ENCODE measurements at places on chromosomes 7 and 10.

DNA sequence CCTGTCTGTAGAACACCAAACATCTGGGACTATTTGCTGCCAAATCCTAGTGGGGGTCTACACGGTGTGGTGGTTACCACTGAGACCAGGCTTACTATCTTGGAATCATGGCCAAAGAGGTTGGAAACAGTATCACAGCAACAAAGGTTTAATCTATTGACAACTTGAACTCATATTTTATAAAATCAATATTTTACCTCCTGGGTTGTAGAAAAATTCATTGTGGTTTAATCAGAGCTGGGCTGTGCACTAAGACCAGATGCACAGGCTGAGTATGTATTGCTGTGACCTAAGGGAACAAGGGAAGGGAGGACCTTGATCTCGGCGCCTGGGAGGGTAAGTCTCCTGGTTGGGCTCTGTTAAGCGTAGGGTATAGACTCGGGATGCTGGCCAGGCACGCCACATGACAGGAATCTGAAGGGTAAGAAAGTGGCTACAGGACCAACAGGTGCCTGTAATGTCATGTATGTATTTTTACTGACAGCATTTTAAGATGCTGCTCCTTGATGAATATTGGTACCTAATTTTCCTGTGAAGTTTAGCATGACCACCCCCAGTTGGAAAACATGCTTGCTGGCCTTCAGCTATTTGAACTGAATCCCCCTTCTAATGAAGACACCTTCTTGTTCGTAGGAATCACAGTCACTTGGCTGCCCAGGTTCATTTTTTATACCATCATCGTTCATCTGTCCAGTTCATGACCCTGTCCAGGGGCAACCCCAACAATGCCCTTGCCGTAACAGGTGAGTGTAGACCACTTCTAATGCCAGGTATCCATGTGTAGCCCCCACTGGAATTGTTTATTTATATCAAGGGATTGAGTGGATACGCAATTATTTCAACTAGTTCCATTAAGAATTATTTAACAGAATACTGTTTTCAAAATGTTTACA is 79.5 kb downstream of the EZH2 start:
- no peak for DNase-seq

DNA sequence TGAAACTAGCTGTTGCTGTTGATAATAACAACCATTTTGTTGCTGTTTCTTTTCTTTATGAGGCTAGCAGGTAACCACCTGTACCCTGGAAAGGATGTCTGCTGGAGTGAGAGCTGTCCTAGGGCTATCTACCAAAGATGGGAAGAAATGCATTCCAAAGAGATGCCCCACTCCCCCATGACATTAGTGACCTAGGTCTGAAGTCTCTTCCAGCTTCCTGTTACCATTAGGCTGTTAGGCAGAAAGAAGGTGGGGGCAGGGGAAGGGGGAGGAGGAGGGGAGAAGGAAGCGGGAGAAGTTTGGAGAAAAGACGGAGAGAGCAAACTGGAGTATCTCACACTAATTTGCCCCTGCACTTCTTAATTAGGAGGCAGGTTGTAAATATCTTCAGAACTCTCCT is 118.5 kb downstream of the ABLIM1 start:
- DNase-seq = no peak

DNA sequence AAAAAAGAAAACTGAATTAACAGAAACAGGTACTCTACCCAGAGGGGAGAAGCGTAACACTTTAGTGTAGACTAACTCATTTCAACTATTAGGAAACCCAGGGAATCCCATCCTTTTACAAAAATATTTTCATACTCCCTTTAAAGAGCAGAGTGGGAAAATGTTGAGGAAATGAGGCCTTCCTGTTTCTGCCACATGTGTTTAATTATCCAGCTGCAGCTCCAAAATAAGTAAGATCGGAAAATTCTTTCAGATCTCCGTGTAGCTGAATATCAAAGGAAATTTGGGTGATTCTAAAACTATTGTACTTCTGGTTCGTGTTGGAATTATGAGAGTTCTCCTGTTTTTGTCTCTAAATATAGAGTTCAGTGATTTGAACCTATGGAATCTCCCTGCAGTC is 58.0 kb upstream of the CAV2 start:
- DNase-seq = no peak

DNA sequence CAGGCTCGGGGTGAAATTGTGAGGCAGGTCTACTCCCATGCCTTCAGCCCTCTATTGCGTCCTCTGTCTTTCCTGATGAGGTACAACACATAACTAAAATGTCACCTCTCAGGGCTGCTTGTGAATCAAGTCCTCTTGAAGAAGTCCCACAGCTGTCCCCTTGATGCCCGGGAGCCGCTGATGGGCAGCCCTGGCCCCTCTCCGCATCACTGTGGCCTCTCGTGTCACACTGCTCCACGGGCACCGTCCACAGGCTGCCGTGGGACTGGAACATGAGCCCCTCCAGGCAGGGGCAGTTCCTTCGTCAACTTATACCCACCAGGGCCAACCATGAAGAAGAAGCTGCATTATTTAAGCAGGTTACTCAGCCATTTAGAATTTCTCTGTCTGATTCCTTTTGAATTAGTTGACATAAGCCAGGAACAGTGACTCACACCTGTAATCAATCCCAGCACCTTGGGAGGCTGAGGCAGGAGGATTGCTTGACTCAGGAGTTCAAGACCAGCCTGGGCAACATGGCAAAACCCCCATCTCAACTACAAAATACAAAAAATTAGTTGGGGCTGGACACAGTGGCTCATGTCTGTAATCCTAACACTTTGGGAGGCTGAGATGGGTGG is 58.5 kb upstream of the UBE3C start:
- no peak for DNase-seq

- DNase-seq = no peak
Measured at GRCh38 chr10:118990326-118990725, 39.2 kb upstream of the NANOS1 start.

DNA sequence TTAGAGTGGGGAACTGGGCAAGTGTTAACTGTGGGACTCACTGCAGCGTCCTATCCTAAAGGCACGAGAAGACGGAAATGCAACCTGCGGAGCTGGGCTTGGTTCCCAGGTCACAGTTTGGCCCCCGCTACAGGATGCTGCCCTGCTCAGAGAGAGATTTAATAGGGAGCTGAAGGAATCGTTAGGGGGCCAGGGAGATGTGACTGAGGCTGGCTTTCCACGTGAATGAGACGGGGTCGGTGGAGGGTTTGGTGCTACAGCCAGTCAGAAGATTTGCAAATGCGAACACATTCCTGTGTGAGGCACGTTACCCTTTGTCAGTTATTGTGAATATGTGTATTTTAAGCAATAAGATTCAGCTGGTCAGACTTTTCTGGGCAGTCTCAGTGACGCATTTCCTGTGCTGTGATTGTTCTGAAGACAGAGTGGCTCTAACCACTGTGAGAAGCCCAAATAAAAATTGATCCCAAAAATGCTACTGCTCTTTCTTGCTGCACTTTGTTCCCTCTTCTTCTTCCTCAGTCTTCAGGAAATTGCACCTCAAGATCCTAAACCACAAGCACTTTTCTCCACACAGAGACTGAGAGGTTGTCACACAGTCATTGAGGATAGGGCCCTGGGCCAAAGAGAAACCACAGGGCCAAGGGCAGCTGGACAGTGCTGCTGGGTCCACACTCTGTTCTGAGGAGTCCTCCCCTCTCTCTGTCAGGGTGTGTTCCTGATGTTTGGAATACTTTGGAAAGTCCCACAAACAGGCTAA is 21.2 kb downstream of the CYP17A1 start:
- peak; percentile 17 for DNase-seq

GRCh38 chr10:49606981-49607535 is 3.1 kb upstream of the SLC18A3 start:
- peak; percentile 15 for DNase-seq

- no peak for DNase-seq
Measured at GRCh38 chr7:106282390-106282789, 2.4 kb downstream of the NAMPT start.
